Neuronal stem cell (in vitro differentiated cells): ENCODE measurements at places on chromosomes 1 and 21.
A peak's percentile ranks its signal among the peaks of the same experiment; 100 is the strongest.

- DNase-seq, result no peak
Measured at GRCh38 chr1:3689138-3689750, 36.9 kb downstream of the TP73 start.

DNA sequence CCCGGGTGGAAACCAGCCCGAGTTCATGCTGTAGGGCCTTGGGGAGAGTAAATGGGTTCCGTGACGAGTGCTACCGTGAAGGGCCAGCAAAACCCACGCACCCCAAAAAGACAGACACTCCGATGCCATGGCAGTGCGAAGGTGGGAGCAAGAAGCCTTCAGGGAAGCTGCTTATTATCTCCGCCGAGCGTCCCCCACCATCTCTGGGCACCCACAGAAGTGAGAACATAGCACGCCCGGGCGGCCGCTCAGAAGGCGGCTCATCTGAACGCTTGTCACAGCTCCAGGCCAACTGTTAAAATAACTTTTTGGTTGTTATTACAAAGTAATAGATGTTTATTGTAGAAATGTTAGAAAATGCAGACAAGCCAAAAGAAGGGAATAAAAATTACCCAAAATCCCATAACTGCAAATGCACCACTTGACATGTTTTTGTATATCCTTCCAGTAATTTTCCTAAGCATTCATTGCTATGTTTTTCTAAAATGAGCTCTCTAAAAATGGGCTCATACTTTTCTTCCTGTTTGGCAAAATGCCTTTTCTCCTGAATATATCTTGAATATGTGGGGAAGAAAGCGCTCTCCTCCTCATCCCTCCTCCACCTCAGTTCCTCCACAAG is 234.9 kb downstream of the NPHP4 start:
- no peak for DNase-seq

DNA sequence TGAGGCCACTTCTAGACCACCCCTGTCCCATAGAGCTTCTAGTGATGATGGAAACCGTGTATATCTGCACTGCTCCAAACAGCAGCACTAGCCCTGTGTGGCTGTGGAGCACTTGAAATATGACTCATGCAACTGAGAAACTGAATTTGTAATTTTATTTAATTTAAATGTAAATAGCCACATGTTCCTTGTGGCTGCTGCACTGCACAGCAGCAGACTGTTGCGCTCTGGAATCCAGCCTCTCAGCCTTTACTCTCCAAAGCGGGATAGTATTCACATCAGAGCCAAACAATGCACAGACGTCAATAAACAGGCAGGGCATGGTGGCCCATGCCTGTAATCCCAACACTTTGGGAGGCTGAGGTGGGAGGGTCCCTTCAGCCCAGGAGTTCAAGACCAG is 12.0 kb downstream of the CAPN2 start:
- DNase-seq, result no peak

DNA sequence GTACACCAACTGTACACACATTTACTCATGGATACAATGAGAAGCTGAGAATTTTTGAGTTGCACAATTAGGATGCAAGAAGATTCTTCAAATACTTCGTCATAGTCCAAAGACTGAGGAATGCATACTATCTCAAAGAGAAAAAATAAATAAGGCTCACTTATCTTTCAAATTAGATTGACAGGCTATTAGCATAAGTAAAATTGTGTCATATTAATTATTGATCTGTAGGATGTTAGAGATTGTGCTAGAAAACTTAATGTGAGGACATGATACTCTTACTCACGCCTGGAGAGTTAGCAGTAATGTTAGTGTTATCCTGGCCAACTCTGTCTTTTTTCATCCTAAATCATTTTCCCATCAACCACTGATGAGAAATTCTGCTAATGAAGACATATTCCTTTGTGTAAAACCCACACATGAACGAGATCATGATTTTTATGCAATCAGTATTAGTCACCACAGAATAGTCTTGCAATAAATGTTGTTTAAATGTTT is 659.0 kb downstream of the LTN1 start:
- no peak for DNase-seq

DNA sequence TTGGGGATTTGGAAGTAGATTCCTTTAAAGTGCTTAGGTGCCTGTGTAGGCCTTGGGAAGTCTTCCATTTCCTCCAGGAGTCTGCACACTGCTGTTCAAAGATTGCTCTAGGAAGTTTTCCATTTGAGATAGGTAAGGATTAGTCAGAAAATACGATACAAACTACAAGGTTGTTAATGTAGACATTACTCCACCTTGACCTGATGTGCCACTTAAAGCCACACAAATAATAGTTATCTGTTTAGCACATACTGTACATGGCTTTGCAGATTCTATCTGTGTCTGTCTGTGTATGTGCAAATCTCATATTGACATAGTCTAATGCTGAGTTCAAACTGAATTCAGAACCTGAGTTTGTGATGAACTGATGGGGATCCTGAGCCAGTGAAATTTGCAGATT is 118.4 kb downstream of the RHOU start:
- DNase-seq, result no peak

DNA sequence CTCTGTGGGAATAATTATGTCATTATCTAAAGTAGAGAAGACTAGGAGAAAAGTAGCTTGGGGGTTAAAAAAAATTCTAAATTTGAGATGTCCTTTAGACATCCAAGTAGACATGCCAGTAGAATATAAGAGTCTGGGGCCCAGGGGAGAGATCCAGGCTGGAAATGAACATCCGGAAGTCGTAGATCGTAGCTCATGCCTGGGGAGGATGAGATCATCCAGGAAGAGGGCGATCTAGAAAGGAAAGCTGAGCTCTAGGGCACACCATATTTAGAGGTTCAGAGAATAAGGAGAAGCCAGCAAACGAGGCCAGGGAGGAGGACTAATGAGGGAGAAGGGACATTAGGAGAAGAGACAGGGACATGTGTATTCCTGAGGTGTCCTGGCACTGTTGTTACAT is 12.2 kb downstream of the NGF start:
- no peak for DNase-seq

GRCh38 chr1:101496109-101496508 is 259.3 kb downstream of the S1PR1 start:
- no peak for DNase-seq

- DNase-seq, result peak; percentile 40
Measured at GRCh38 chr1:50418600-50419109, 4.6 kb downstream of the DMRTA2 start.

- no peak for DNase-seq
Measured at GRCh38 chr1:12464598-12465056, 153.4 kb downstream of the DHRS3 start.

- no peak for DNase-seq
Measured at GRCh38 chr1:208461680-208462079, 217.5 kb upstream of the PLXNA2 start.

- no peak for DNase-seq
Measured at GRCh38 chr1:96370757-96371156, 350.8 kb upstream of the PTBP2 start.

GRCh38 chr1:51100264-51100880 is 1.7 kb upstream of the C1orf185 start:
- no peak for DNase-seq

DNA sequence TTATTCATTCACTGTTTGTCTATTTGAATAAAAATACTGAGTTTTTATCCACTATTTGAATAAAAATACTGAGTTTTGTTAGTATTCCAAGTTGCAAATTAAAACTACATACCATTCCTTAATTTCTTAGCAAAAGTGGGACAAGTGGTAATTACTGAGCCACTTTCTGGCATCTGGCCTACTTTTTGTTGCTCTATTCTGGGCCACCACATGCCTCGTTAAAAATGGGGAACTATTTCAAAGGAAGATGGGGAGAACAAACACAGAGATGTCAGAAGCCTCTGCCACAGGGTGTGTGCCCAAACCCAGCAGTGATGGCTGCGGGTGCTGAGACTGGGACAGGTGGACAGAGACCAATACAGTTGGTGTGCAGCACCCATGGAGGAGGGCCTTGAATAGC is 14.6 kb downstream of the PIGP start:
- no peak for DNase-seq

GRCh38 chr21:17089091-17089491 is 423.8 kb upstream of the CXADR start:
- no peak for DNase-seq

DNA sequence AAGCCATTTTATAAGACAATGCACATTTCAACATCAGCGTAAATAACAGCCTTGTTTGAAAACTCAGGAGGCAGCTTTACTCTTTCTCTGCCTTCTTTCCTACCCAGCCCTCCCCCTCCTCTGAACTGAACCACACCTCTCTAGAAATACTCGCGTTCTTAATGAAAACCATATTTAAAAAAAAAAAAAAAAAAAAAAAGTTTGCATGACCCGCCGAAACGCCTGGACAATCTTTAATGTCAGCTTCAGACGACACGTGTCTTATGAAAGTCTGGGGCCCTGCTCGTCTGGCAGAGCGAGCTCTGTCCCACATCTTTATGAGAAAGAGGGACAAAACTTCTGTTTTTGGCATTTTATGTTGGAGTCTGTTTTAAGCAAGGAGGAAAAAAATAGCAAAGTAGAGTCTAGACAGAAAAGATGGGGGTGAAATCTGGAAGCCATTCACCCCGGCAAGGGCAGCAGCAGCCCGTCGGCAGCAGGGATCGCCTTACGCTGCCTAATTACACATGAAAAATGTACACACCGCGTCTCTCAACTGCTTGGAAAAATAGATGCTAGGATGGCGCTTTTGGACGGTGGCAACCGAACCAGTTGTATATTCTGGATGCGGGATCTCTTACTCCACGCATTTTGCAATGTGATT is 130.4 kb upstream of the ETS2 start:
- no peak for DNase-seq

GRCh38 chr1:15936025-15936424 is 39.9 kb downstream of the ZBTB17 start:
- no peak for DNase-seq

GRCh38 chr1:76959556-76959955 is 92.3 kb downstream of the ST6GALNAC5 start:
- DNase-seq, result no peak

- DNase-seq, result no peak
Measured at GRCh38 chr1:62467092-62467491, 30.2 kb downstream of the USP1 start.

GRCh38 chr1:241819340-241819866 is 28.6 kb upstream of the EXO1 start:
- DNase-seq, result no peak

GRCh38 chr1:96281491-96281890 is 440.1 kb upstream of the PTBP2 start:
- DNase-seq, result no peak
